ENCODE measurements at places on chromosomes 4 and X.

DNA sequence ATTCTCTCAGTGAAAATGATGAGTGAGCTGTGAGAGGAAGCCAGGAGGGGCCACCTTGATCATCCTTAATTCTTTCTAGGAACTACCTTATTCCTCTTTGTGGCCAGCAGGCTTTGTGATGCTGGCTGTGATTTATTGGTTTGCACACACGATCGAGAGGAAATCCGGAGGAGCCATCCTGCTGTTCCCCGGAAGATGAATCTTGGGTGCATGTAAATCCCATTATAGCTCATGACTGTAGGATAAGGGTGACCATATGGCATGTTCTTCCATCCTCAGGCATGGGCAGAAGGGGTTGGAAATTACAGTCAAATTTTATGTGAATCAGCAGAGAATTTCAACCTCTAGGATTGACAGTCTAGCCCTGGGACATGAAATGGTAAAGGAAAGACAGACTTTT lies 254.5 kb downstream of the UNC5C start:
- DNase-seq = no peak

- DNase-seq = no peak
These were observed 66.6 kb downstream of the ING2 start for GRCh38 chr4:183571350-183571941.

GRCh38 chr4:88138561-88138960 lies 19.9 kb downstream of the ABCG2 start:
- no peak for DNase-seq

GRCh38 chrX:109856974-109857373 lies 123.9 kb upstream of the ACSL4 start:
- no peak for DNase-seq

DNA sequence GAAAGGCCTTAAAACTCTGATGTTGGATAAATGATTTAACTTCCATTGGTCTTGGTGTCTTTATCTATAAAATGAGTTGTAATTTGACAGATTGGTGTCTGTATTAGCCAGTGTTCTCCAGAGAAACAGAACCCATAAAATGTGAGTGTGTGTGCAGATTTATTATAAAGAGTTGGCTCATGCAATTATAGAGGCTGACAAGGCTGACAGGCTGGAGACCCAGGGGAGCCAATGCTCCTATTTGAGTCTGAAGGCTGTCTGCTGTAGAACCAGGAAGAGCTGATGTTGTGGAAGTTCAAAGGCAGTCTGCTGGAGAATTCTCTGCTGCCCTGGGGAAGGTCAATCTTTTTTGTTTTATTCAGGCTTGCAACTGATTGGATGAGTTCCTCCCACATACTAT lies 131.7 kb downstream of the SLC4A4 start:
- no peak for DNase-seq

GRCh38 chr4:124262211-124263179 lies 450.0 kb downstream of the ANKRD50 start:
- DNase-seq = peak; percentile 0

- DNase-seq = peak; percentile 20
These were observed 127.6 kb downstream of the EIF4E start for GRCh38 chr4:98801259-98801725.

GRCh38 chr4:20711335-20711734 lies 11.1 kb downstream of the PACRGL start:
- no peak for DNase-seq

GRCh38 chr4:159433337-159433736 lies 330.5 kb downstream of the RAPGEF2 start:
- no peak for DNase-seq

- DNase-seq = no peak
These were observed 279.6 kb downstream of the PDGFC start for GRCh38 chr4:156692016-156692415.

GRCh38 chr4:3335982-3336381 lies 43.2 kb downstream of the RGS12 start:
- DNase-seq = no peak

DNA sequence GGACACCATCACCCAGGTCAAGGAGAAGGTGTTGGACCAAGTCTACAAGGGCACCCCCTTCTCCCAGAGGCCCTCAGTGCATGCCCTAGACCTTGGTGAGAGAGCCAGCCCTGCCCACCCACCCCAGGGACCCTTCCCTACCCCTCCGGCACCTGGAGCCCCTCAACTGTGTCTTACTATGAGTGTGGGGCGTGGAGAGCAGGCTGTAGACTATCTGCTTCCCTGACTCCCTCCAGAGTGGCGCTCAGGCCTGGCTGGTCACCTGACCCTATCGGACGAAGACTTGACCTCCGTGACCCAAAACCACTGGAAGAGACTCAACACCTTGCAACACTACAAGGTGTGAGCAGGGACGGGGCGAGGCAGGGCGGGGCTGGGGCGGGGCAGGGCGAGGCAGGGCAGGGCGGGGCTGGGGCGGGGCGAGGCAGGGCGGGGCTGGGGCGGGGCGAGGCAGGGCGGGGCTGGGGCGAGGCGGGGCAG lies 4.7 kb upstream of the SRPK3 start:
- no peak for DNase-seq

DNA sequence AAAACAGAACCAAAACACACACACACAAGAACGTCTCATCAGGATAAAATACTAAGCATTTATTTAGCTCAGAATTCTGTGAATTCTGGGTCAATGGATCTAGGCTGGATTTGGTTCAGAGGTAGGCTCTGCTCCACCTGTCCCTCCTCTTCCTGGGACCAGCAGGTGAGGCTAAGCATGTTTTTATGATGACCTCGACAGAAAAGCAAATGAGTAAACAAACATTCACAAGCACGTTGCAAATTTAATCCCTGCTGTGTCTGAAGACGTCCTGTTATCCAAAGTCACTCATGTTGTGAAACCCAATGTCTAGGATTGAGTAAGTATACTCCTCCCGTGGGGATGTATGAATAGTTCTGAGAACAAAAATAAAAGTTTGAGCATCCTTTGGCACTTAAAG lies 371.4 kb upstream of the TECRL start:
- no peak for DNase-seq

GRCh38 chr4:152247271-152247975 lies 288.5 kb downstream of the FBXW7 start:
- DNase-seq = no peak

GRCh38 chr4:22389240-22389870 lies 126.5 kb downstream of the ADGRA3 start:
- no peak for DNase-seq

DNA sequence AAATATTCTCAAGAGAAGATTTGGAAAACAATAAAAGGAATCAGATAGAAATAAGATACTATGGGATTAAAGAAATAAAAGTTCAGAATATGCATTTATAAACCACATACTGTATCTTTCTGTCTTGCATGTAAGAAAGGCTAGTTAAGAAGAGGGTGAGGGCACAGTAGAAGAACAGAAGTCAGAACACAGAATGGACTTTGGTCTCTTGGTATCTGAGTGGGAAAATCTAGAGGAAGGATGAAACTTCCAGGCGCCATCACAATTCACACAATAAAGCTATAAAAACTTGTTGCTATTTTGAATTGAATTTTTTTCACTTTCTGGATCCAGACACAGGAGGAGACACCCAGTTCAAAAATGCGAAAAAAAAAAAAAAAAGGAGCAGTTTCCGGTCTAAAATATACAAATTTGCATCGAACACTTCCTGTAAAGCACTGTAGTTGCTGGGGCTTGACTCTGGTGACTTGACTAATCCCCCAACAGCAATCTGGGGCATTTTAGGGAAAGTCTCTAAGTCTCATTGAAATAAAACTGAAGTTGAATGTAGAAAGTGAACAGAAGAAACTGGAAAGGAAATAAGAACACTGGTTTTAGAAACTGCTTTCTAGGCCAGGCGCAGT lies 8.1 kb upstream of the NAAA start:
- no peak for DNase-seq

DNA sequence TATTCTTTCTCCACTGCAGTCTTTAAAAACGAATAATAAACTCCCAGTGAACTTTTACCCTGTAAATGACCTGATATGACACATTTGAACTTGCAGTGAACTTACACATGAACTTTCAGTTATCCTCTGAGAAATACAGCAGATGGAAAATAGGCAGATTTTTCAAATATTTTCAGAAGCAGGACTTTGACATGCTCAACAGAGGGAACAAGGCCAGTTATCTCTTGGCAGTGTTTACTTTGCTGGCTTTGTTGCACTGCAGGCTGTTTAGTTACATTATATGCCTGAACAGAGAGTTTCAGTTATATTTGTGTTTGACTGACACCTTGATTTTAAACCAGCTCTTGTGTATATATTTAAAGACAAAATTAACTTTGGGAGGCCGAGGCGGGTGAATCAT lies 47.6 kb upstream of the FGG start:
- no peak for DNase-seq

DNA sequence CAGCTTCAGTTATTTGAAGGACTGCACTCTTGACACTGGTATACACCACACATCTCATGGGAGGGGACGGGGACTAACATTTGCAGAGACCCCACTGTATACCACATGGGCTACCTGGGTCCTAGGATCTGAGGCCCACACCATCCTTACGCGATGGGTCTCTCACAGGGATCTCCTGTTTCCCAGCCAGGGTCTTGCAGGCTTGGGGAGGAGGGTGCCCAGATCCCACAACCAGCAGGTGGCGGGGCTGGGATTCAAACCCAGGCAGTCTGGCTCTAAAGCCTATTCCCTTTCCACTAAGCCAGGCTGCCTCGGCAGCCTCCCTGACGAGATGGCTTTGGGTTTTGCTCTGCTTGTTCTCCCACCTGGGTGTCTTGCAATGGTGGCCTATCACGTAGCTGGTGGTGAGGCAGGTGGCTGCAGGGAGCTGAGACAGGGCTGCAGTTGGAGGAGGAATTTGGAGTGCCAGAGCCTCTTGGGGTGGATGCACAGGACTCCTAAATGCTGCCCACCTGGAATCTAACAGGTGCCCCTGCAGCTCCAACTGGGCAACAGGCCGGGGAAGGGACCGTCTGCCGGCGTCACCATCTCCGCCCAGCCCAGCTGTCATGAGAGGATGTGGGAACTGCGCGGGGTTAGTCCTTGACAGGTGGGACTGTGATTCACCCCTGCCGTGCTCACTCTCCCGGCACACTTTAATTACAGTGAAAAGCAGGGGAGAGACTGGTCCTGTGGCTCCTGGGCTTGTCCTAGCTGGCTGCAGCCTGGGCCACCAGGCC lies 110.7 kb downstream of the PSAPL1 start:
- no peak for DNase-seq

- DNase-seq = no peak
These were observed 69.1 kb downstream of the PPP2R2C start for GRCh38 chr4:6403400-6403685.

DNA sequence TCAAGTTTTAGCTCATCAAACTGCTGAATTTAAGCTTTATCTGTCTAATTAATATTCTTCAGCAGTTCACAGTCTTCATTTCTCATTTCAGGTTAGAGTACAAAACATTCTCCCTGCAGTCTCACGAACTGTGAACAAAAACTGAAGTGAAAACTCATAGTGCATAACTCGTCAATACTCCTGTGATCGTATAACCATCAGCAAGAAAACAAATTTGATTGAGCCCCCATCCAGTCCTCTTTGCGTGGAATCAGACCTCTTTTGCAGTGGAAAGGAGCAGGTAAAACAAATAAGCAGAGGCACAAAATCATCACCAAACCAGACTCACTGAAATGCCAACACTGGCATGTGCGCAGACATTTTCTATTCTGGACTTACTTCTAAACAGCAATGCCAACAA lies 12.7 kb downstream of the ADAM29 start:
- DNase-seq = no peak

- no peak for DNase-seq
These were observed 359.5 kb upstream of the FGF16 start for GRCh38 chrX:77087529-77088169.

DNA sequence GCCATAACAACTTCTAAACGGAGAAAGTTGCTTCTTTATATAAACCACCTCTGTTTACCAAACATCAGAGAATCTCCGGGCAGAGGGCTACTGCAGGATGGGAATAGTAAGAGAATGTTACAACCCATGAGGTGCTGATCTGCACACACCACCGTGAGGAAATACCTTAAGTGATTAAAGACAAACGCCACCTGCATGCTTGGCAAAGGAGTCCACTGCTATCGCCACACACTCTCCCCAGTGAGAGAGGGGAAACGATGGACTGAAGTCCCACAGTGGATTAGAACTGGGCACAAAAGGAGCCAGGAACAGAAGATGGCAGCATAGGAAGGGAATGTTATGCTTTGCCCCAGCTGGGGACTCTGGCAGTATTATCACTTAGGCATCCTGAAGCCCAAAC lies 15.6 kb downstream of the MAML3 start:
- DNase-seq = no peak

Measured in C1 segment of cervical spinal cord (tissue), 14 donors.